Activated T-helper 1 cell treated with anti-CD3 and anti-CD28 coated beads, Interleukin-2, amount 50 U/mL, for 16 hours (primary cell): ENCODE measurements at places on chromosomes 3 and 15.

DNA sequence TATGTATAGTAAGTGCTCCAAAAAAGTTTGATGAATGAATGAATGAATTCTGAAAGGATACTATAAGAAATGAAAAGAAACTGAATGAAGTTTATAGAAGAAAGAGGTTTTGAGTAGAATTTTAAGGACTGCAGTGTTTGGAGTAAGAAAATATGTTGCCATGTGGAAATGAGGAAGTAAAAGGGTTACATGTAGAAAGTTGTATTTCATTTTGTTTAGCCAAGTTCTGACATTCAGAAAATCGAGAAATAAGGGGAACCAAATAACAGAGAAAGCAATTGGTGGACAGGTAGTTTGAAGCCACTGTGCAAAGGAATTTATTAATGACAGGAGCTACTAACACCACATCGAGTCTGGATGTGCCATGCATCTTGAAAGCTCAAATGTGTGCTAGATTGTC, 200.7 kb downstream of the SATB1 start:
- DNase-seq = no peak

DNA sequence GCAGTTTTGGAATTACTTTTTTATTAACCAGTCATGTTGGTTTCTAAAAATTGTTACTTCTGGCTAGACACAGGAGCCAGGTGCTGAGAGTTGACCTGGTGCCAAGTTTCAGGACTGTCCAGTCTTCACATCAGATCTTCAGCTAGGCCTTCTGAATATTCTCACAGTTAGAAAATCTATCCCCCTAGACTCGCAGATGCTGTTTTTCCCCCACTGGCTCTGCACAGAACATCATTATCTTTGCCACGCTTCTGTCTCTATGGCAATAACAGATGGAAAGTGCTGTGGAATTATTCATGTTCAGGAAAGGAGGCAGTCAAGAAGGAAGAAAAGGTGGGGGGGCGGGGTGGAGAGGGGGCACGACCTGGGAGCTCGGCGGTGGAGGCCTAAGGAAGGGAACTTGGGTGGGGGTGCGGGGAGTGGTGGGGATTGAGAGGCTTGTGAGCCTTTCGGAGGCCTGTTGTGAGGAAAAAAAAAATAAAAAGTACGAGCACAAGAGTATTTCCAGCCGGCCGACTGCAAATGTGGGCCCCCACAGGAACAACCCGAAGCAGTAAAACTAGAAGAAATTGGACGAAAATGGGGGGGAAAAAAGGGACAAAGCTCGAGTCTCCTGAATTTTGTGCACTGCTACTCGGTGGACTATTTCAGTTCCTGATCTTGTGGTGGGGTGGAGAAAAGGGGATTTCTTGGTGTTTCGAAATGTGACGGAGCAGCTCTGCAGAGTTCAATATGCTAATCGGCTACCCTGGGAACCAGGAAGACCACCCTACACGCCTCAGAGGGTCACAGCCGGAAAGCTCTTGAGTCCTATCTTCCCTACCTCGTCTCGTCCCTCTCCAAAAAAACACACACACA, 1.5 kb upstream of the SKIL start:
- DNase-seq = no peak

GRCh38 chr3:3086239-3086638, 23.9 kb downstream of the IL5RA start:
- DNase-seq = no peak

DNA sequence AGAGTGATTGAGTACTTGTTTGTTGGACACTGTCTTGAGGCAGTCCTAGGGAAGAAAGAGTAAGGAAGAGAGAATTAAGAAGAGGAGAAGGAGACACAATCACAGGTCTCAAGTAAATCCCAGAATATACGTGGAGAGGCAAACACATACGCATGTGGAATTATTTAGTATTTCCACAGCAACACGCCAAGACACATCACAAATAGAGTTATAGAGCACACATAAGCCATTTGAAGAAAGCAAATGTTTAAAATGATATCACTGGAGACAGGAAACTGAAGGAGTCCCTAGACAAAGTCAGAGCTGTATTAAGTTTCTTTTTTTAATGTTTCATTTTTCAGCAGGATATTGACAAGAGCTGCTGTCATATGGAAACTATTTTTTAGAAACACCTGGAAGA, 206.1 kb upstream of the LRIG1 start:
- DNase-seq = no peak

- no peak for DNase-seq
Observed at GRCh38 chr15:89576417-89576773, 1.1 kb downstream of the TICRR start.

- DNase-seq = no peak
Observed at GRCh38 chr3:19937459-19938294, 3.7 kb upstream of the EFHB start.

GRCh38 chr3:129736070-129736469, 129.6 kb upstream of the PLXND1 start:
- DNase-seq = no peak

- DNase-seq = no peak
Observed at GRCh38 chr3:111700054-111700453, 104.9 kb upstream of the ZBED2 start.

DNA sequence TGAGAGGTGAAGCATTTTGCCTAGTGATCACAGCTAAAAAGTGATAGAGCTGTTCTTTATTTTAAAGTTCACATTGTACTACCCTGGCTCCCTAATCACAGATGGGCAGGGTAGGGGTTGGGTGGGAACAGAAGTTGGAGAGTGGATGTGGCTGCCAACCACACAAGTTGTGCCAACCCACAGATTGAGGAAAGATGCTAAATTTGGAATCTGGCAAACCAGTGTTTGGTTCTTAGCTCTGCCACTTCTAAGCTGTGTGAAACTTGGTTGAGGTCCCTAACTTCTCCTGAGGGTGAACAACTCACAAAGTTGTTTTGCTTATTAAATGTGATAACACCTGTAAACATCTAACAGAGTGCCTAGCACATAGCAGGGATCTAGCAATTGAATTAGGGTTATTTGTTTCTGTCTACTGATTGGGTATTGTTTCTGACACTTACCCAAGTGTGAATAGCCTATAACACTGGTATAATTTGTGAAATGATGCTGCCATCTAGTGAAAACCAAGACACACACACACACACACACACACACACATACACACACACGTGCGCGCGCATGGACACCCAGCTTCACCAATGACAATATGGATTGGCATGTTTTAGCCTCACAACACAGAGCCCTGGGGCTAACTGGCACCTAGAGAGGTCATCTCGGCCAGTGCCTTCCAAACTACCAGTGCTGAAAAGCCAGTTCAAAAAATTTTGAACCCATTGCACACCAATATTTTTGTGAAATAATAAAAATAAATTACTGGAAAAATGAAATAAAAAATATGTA, 25.3 kb downstream of the ADGRG7 start:
- no peak for DNase-seq
